ENCODE measurements at places on chromosomes 6 and 20.
A peak's percentile ranks its signal among the peaks of the same experiment; 100 is the strongest.

DNA sequence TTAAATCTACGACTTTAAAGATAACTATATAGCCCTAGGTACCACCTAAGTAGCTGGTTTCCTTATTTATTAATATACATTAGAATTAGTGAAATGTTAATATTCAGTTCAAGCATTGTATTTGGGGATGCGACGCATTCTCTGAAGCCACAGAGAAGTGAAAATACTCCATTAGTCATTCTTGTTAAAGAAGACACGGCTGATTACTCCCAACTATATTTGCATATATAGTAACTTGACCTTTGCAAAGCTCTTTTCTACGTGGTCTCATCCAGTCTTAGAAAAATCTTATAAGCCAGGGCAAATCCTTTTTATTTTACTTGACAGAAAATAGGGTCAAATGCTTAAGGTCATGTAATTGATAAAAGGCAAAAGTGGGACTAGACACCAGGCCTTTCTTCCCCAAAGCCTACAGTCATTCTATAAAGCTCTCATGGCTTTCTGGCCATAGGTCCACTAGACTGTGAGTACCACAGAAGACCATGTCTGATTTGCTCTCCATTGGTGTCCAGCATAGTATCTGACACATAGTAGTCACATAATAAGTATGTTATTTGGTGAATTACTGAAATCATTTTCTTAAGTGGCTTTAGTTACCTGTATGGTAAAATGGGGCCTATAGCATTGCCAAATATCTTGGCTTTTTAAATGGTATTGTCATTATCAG, 11.3 kb downstream of the ZHX3 start:
- H3K27me3 ChIP-seq: no peaks in the 10 kb centered on the region
- no peaks in the 10 kb centered on the region for H3K4me1 ChIP-seq
- H3K27ac ChIP-seq: no peak overlapping the region
- no peak for DNase-seq
- no peaks in the 10 kb centered on the region for H3K36me3 ChIP-seq

DNA sequence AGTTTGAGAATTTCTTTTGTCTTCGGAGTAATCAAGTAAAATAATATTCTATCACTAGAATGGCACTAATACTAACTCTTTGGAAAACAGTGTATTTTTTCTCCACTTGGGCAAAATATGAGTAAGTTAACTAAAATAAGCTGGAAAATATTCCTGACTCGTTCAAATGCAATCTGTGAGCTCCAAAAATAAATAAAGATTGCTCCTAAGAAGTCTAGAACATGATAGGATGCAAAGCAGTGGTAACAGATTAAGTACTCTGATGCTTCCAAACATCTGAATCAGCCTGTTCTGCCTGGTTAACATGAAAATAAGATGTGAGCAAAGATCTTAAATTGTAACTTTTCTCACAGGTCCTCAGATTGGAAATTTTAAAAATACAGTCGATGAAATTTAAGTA, 285.1 kb upstream of the ID4 start:
- H3K36me3 ChIP-seq: no peaks in the 10 kb centered on the region
- H3K4me1 ChIP-seq: no peaks in the 10 kb centered on the region
- H3K4me3 ChIP-seq: no peak overlapping the region
- no peak for DNase-seq

- no peaks in the 10 kb centered on the region for H3K36me3 ChIP-seq
- no peak overlapping the region for H3K27ac ChIP-seq
- no peaks in the 10 kb centered on the region for H3K27me3 ChIP-seq
- no peaks in the 10 kb centered on the region for H3K4me1 ChIP-seq
Measured at GRCh38 chr6:1593286-1593957, 16.3 kb upstream of the FOXC1 start.

DNA sequence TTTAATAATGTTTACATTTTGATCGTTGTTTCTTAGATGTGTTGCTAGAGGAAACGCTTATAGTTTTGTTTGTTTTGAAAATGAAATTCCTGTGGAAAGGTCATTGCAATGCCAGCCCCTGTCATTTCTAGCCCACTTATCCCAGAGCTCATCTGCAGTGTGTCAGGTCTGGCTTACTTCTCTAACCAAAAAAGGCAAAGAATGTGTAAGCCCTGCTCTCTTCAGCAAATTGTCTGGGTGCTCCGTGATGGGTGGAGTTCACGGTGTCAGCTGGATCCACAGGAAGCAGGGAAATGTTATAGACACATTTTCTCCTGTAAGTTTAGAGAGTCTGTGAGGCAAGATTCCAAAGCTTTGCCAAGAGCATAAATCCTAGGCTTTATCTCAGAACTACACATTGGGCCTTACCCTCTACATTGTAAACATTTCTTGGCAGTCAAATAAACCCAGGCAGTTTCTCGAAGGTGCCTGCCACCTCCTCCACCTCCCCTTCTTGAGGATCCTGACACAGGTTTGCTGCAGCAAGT, 50.9 kb downstream of the RPRD1B start:
- no peak overlapping the region for H3K4me3 ChIP-seq
- H3K27ac ChIP-seq: peak overlapping the region; percentile 49
- no peaks in the 10 kb centered on the region for H3K36me3 ChIP-seq
